ENCODE measurements at places on chromosomes 7 and 10.

- H3K4me3 ChIP-seq = no peak overlapping the region
- no peak overlapping the region for H3K27ac ChIP-seq
- peaks cover 6% of the 10 kb centered on the region for H3K4me1 ChIP-seq
- no peak for DNase-seq
- no peaks in the 10 kb centered on the region for H3K36me3 ChIP-seq
Observed at GRCh38 chr7:81926-82756, 110.2 kb upstream of the FAM20C start.

DNA sequence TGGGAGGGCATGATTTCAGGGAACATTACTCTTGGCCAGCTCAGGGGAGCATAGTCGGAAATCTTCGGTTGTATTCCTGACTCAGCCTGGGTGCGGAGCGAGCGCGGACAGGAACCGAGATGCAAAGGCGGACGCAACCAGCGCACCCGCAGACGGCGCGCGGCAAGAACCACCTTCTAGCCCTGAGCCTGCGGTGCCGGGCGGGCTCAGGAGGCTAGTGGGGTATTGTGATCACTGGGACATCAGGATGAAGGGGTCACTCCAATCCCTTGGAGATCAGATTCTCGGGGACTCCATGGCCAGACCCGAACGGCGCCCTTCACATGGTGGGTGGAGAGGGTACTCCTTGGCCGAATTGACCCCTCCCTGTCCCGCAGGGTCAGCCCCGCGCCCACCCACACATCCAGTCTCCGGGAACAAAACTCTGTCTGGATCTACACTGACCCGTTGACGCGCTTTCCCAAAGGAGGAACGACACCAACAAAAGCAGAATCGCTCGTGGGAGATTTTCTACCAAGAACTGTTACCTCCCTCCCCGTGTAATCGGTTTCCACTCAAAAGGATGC is 730.5 kb downstream of the ZWINT start:
- H3K36me3 ChIP-seq = no peaks in the 10 kb centered on the region
- H3K4me3 ChIP-seq = peak overlapping the region; percentile 82
- peaks cover 14% of the 10 kb centered on the region for H3K4me1 ChIP-seq
- DNase-seq = no peak
- peak overlapping the region; percentile 89 for H3K27ac ChIP-seq

DNA sequence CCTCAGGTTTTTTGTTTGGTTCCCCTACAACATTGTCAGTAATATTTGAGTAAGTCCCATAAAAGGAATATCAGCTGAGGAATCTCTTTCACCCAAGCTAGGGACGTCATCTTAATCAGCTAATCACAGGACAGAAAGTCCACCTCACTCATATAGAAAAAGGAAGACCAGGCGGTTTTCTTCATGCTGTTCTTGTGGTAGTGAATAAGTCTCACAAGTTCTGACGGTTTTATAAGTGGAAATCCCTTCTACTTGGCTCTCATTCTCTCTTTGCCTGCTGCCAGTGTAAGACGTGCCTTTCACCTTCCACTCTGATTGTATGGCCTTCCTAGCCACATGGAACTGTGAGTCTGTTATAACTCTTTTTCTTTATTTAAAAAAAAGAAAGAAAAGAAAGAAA is 308.1 kb upstream of the PFKP start:
- peaks cover 29% of the 10 kb centered on the region for H3K27me3 ChIP-seq
- no peaks in the 10 kb centered on the region for H3K36me3 ChIP-seq
- no peak for DNase-seq

DNA sequence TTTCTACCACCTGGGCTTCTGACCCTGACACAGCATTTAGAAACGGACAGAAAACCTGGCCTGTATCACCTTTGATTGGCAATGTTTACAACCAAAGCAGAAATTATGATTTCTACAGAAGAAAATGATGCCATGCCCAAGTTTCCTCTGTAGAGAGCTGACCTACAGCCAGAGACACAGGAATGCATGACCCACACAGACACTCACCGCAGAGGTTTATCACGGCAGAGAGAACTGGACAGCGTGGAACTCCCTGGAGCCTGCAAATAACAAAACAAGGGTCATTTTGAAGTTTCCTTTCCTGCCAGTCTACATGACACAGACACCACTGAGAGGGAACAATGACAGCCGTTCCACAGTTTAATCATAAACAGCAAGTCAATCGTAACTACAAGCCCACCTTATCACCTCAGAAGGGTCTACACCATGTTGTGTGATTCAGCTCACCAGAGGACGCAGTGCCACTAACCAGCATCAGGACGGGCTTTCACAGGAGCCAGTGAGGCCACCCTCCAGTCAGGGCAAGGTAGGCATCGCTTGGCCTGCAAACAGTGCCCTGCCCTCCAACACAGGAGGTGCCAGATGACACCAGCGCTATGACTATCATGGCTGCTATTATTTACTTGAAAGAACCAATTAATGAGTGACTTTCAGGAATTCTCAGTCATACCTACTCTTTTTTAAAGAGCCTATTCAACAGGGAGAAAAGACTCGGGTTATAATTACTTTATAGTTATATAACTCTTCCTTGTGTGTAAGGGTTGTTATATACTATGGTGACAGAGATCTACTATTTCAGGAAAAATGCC is 139.9 kb downstream of the TNS3 start:
- peak overlapping the region; percentile 71 for H3K27ac ChIP-seq
- no peak for DNase-seq
- H3K4me1 ChIP-seq = peaks cover 42% of the 10 kb centered on the region
- H3K4me3 ChIP-seq = no peak overlapping the region

DNA sequence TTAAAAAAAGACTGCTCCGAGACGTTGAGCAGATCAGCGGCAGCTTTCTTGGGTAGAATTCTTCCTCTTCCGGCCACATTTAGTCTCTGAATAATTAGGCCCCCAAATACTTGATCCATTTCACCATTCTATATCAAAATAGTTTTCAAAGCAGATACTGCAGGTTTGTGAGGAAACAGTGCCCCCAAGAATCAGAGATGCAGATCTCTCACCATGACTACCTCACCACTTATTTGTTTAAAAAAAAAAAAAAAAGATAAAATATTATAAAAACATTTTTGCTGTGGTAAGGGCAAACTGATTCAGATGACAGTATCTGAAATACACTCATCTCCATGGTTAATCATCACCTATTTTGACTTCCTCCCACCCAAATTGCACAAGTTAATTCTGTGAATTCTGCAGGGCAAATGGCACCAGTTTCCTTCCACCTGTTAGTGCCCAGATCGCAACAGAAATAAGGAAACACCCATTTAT is 210.4 kb downstream of the FAM107B start:
- H3K27me3 ChIP-seq = no peaks in the 10 kb centered on the region
- peaks cover 28% of the 10 kb centered on the region for H3K36me3 ChIP-seq
- no peak for DNase-seq
- H3K4me1 ChIP-seq = peaks cover 25% of the 10 kb centered on the region

- DNase-seq = no peak
- H3K4me3 ChIP-seq = peak overlapping the region; percentile 46
- H3K4me1 ChIP-seq = peaks cover 26% of the 10 kb centered on the region
- no peaks in the 10 kb centered on the region for H3K36me3 ChIP-seq
- H3K27ac ChIP-seq = peak overlapping the region; percentile 4
- H3K27me3 ChIP-seq = no peaks in the 10 kb centered on the region
Observed at GRCh38 chr10:72254813-72255568, 18.7 kb upstream of the DDIT4 start.

DNA sequence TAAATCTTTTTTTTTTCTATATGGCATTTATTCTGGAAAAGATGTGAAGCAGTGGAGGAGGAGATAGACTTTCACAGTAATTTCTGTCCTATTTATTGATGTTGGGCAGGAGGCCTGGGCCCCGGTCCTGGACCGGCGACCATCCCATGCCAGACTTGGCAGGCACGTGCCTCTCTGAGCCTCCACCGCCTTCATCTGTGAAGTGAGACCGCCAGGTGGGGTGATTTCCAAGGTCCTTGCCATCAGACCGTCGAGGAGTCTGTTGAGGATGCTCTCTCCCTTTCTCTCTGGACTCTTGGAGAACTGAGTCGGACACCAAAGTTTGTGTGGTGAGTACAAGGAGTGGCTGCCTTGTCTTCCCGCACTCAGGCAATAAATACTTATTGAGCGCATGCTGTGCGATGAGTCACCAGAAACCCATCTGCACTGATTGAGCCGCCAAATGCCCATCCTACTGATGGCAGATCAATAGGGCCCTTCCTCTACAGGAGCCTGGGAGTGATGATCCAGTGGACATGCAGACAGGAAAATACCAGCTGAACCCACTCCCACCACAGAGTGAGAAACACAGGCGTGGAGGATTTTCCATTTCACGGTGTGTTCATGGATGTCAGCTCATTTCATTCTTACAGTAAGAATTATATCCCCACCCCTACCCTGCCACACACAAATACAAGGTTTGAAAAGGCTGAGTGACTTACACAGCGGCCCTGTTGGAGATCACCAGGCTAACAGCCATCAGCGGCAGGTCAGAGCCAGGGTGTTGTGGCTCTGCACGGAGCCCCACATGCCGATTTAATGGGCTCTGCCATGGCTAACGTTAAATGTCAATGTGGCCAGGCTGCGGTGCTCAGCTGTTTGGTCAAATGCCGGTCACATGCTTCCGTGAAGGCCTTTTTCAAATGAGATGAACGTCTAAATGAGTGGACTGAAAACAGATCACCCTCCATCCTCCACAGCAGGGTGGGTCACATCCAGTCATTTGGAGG is 11.5 kb upstream of the PRKAG2 start:
- H3K4me3 ChIP-seq = no peak overlapping the region
- DNase-seq = no peak

DNA sequence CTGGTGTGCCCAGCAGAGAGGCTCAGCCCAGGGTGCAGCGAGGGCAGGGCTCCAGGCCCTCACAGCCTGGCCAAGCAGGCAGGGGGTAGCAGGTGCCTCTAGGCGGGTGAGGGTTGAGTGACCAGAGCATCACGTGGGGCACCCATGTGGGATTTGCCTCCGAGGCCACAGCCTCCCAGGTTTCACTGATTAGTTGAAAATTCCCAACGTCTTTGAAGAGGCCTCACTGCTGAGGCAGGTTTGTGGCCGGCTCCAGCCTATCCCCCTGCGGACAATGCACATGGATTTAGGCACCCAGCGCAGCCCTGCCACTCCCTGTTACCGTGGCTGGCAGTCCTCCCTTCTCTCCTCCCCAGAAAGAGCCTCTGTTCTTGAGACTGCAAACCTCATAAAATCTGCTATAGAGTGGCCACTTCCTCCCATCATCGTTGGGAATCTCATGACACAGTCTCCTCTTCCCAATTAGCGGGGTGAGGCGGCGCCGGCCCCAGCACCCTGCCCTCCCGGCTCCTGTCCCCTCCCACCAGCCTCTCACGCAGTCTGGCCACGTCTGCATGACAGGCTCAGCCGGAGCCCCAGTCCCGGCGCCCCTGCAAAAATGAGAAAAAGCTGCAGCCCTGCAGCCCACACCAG is 10.8 kb downstream of the MYL10 start:
- no peak overlapping the region for H3K4me3 ChIP-seq
- peaks cover under 1% of the 10 kb centered on the region for H3K4me1 ChIP-seq
- H3K36me3 ChIP-seq = no peaks in the 10 kb centered on the region
- no peak overlapping the region for H3K27ac ChIP-seq

GRCh38 chr10:91925022-91925320 is 1.4 kb downstream of the BTAF1 start:
- H3K4me1 ChIP-seq = peaks cover 22% of the 10 kb centered on the region
- no peaks in the 10 kb centered on the region for H3K27me3 ChIP-seq
- H3K36me3 ChIP-seq = peaks cover 6% of the 10 kb centered on the region
- H3K27ac ChIP-seq = no peak overlapping the region
- no peak for DNase-seq

- no peaks in the 10 kb centered on the region for H3K4me1 ChIP-seq
- no peaks in the 10 kb centered on the region for H3K36me3 ChIP-seq
- H3K27me3 ChIP-seq = no peaks in the 10 kb centered on the region
- no peak overlapping the region for H3K4me3 ChIP-seq
- no peak for DNase-seq
Observed at GRCh38 chr7:41682422-41682821, 20.5 kb downstream of the INHBA start.

- DNase-seq = no peak
- H3K4me1 ChIP-seq = no peaks in the 10 kb centered on the region
- H3K27ac ChIP-seq = no peak overlapping the region
- H3K27me3 ChIP-seq = no peaks in the 10 kb centered on the region
- H3K4me3 ChIP-seq = no peak overlapping the region
Observed at GRCh38 chr10:2469802-2470201, 597.5 kb upstream of the PFKP start.

- DNase-seq = peak; percentile 64
- peaks cover 93% of the 10 kb centered on the region for H3K27me3 ChIP-seq
- no peak overlapping the region for H3K27ac ChIP-seq
- peaks cover 3% of the 10 kb centered on the region for H3K4me1 ChIP-seq
- no peaks in the 10 kb centered on the region for H3K36me3 ChIP-seq
Observed at GRCh38 chr10:117165538-117166417, 27.7 kb upstream of the VAX1 start.

- DNase-seq = no peak
- H3K4me3 ChIP-seq = no peak overlapping the region
- no peaks in the 10 kb centered on the region for H3K36me3 ChIP-seq
- H3K4me1 ChIP-seq = peaks cover 3% of the 10 kb centered on the region
- H3K27ac ChIP-seq = no peak overlapping the region
Observed at GRCh38 chr7:157997471-157997870, 590.2 kb downstream of the PTPRN2 start.

DNA sequence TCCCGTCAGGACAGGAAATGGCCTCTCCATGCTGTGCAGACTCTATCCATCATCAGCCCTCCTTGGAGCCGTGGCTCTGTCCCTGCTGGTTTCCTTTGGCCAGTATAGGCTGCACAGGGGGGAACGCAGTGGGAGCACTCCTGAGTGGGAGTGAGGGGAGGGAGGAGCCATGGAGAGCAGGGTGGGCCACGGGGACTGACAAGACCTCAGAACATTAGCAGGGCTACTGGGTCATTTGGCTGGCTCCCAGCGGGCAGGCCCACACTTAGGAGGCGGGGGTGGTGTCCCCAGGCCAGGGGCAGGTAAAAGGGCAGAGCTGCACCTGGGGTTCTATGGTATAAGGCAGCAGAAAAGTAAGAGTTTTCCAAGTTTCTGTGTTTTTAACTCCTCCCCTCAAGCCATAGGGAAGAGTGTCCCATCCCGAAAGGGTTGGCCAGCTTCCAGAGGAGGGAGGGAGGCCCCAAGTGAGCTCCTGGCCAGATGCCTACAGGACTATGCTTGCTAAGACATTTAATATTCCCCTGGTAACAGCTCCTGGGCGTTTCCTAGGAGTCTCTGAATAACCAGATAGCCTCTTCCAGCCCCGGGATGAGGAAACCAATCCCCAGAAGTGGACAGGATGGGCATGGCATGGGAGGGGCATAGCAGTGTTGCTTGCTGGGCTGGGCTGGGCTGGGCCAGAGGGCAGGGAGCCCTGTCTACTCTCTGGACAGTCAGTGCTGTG is 5.5 kb upstream of the OPN4 start:
- H3K27ac ChIP-seq = no peak overlapping the region
- H3K4me3 ChIP-seq = no peak overlapping the region
- H3K4me1 ChIP-seq = peaks cover 14% of the 10 kb centered on the region
